ENCODE measurements at places on chromosomes 11 and 22.

GRCh38 chr11:65872586-65873317, at the start of gene EFEMP2:
Gene EFEMP2 (minus strand): TSS chr11:65872800. CDS start chr11:65872354, 446 bp downstream.
- no peak for DNase-seq

GRCh38 chr11:115527534-115528125, 23.4 kb upstream of the CADM1 start:
- DNase-seq, result no peak

DNA sequence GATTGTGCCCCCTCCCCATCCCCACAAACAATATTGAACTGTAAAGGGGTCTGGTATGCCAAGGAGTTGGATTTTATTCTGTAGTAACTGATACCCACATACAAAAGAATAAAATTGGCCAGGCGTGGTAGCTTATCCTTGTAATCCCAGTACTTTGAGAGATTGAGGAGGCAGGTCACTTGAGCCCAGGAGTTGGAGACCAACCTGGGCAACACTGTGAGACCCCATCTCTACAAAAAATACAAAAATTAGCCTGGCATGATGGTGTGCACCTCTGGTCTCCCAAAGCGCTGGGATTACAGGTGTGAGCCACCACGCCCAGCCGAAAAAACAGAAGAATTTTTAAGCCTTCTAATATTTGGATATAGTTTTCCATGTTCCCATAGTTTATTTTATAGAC, 4.2 kb upstream of the GLB1L3 start:
- DNase-seq, result no peak

DNA sequence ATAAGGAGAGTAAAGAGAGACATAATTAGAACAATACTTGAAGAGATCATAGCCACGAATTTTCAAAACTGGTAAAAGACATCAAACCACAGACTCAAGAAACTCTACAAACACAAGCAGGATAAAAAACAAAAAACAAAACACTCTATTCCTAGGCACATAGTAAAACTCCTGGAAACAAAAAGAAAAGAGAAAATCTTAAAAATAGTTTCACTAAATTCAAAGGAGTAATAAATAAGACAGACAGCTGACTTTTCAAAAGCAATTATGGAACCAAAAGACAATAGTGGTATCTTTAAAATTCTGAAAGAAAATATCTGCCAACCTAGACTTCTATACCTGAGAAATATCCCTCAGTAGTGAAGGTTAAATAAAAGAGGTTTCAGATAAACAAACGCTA, 9.2 kb upstream of the NARS2 start:
- no peak for DNase-seq

DNA sequence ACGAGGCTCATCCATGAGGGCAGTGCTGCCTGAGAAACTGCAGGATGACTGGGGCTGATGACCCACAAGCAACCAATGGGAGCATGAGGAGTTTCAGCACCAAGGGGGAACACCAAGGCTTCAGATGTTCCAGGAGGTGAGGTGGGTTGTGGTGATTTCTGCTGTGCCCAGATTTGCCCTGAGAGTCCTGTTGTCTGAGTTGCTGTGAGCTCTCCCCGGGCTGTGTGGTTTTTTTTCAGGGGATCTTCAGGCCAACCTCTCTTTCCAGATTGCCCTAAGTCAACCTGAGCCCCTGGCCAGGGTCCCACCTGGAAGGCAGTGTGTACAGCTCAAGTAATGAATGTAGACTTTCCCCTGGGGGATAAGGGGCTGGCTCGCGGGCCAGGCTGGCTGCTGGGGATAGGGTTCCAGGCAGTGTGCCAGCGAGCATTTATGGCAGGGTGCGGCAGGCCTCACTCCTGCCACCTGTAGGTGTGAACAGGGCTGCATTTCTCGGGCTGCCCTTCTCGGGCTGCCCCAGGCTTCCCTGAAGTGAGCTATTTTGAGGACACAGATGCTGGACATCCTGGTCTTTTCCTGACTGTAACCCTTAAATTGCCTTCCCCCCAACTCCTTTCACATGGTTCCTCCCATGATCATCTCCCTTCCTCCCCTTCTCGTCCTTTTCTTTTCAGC, 9.8 kb downstream of the SLC22A6 start:
- peak; percentile 44 for DNase-seq

DNA sequence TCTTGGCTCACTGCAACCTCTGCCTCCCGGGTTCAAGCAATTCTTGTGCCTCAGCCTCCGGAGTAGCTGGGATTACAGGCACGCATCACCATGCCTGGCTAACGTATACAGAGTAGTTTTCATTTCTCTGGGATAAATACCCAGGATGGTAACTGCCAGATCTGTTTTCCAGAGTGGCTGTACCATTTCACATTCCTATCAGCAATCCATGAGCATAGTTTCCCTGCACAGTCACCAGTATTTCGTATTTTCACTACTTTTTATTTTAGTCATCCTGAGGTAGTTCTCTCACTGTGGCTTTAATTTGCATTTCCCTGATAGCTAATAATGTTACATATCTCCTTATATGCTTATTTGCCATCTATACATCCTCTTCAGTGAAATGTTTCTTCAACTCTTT, 11.0 kb upstream of the SCARF2 start:
- DNase-seq, result no peak

DNA sequence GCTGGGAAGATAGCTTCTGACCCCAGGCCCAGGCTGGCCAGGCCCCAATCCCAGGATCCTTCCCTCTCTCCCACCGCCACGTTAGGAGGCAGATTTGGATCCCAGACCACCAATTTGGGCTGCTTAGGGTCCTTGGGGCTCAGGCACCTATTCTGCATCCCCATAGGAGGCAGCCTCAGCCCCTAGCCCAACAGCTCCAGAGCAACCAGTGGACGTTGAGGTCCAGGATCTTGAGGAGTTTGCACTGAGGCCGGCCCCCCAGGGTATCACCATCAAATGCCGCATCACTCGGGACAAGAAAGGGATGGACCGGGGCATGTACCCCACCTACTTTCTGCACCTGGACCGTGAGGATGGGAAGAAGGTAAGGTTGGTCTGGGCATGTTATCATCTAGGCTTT, 16.1 kb downstream of the TUB start:
- no peak for DNase-seq

- no peak for DNase-seq
These were observed 844 bp downstream of the APOL6 start for GRCh38 chr22:35649026-35649553.

DNA sequence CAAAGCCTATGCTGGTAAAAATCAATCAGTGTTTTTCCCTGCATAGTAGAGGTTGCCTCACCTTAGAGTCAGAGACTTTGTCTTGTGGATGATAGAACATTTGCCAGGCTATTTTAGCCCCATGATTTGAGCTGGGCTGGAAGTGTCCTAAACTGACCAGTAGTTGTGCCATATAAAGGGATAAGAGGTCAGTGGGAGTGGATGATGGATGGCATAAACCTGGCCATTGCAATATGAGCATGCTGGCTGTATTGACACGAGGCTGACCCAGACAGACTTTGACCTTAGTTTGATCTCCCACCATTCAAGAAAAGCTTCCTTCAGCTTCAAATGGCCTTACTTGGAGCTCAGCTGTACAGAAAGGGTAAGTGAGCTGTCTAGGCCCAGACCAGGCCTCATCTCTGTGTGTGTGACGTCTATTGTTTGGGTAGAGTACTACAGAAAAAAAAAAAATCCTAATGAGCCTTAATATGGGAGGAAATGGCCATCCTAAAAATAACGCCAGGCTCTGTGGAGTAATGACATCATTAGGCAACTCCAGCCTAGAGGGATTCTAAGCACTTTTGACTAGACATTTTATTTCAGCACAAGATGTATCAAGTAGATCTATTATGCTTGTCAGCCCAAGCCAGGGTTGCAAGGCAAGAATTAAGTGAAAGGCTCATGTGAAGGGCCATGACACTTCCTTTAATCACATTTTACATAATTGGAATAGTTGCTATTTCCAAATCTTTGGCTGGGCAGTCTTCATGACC, 51.3 kb upstream of the CADM1 start:
- DNase-seq, result no peak

- DNase-seq, result peak; percentile 17
These were observed 945 bp downstream of the ROBO3 start for GRCh38 chr11:124865902-124866851.

DNA sequence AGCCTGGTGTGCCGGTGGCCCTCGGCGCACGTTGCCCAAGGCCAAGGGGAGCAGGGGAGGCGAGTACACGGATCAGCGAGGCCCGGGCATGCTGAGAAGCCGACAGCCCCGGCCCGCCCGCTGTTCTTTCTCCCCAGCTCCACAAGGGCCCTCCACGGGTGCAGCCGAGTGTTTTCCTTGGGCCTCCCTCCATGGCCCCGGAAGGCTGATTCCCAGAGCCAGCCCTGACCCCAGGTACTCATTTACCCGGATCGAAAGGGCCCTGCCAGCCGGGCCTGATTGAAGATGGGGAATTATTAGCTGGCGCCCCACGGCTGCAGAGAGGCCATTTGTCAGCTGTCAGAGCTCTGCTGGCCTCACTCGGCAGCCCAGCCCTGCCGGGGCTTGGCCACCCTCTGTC, 53.1 kb downstream of the WNT7B start:
- no peak for DNase-seq

Data from HTR-8/SVneo (cell line).